ENCODE measurements at places on chromosomes 7 and 10.

GRCh38 chr7:48350515-48350914 lies 179.3 kb downstream of the ABCA13 start:
- DNase-seq = no peak

DNA sequence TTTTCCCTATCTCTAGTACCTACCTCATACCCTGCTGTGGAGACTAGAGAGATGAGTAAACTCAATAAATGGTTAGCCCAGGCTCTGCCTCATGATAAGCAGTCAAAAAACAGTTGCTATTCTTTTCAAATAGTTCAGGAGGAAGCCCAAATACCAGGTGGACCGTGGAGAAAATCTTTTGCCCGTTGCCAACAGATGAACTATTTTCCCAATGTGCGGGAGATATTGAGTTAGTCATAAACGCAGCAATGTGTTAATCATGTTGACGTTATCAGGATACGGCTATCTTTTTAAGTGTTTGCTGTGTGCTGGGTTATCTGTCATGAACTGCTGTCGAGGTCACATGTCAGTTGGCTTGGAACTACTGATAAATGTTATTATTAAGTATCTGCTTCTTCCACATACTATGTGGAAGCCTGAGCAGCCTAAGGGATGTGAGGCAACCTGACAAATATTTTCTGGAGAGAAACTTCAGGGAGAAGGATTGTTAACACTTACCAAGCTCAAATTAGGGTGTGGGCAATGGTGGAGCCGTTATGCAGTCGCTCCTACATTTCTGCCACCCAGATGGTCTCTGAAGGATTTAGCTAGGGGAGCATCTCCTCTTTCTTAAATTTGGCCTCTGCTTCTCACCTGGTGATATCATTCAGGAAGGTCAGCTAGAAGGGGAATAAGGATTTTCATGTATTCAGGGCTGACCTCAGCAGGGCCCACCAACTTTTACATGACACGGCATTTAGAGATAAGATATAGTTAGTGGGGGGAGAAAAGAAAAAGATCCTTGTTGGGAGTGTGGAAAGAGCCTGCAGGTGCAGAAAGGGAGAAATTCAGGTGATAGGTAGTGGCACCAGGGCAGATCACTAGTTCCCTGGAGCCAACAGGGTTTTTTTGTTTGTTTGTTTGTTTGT lies 33.5 kb upstream of the SLC26A3 start:
- peak; percentile 12 for DNase-seq

DNA sequence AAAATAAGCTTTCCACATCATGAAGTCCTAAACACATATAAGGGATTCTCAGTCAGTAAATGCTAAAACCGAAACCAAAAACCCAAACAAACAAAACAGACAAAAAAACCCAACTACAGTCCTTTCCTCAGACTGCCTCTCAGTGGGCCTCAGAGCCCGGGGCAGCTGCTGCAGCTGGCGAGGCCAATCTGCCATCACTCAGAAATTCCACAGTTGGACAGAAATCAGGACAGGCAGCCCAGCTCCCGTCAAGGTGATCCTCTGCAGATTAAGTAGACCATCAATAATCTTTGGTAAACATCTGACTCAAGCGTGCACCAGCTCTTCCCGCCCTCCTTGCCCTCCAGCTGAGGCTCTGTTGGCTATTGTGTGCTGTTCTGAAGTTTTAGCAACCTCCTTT lies 142.2 kb downstream of the ATXN7L1 start:
- peak; percentile 7 for DNase-seq

GRCh38 chr10:60618861-60619260 lies 159.4 kb upstream of the CDK1 start:
- DNase-seq = no peak

DNA sequence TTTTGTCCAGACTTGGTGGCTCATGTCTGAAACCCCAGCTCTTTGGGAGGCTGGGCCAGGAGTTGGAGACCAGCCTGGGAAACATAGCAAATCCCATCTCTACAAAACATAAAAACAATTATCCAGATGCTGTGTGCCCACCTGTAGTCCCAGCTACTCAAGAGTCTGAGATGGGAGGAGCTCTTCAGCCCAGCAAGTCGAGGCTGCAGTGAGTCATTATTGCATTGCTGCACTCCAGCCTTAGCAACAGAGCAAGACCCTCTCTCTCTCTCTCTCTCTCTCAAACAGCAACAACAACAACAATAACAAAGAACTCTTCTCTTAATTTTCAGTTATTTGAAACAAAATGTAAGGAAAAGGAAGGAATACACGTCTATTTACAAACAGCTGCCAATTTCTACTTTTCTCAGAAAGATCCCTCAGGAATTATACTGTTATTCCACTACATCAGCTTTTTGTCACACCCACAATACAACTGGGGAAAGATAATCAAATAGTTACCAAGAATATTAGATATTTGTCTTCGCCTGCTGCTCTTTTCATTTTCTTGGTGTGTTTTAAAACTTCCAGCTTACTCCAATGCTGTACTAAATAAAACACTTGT lies 5.1 kb upstream of the TSPAN12 start:
- peak; percentile 8 for DNase-seq

- no peak for DNase-seq
Observed at GRCh38 chr10:5752301-5752871, 60.8 kb downstream of the GDI2 start.

GRCh38 chr10:30037620-30038336 lies 21.6 kb downstream of the JCAD start:
- no peak for DNase-seq

DNA sequence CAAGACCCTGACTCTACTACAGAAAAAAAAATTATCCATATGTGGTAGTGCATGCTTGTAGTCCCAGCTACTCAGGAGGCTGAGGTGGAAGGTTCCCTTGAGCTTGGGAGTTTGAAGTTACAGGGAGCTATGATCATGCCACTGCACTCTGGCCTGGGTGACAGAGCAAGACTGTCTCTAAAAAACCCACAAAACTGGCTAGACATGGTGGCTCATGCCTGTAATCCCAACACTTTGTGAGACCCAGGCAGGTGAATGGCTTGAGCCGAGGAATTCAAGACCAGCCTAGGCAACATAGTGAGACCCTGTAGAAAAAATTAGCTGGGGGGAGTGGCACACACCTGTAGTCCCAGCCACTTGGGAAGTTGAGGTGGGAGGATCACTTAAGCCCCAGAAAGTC lies 32.9 kb upstream of the CHST3 start:
- no peak for DNase-seq

- peak; percentile 22 for DNase-seq
Observed at GRCh38 chr10:92239600-92240288, 51.1 kb downstream of the CPEB3 start.

DNA sequence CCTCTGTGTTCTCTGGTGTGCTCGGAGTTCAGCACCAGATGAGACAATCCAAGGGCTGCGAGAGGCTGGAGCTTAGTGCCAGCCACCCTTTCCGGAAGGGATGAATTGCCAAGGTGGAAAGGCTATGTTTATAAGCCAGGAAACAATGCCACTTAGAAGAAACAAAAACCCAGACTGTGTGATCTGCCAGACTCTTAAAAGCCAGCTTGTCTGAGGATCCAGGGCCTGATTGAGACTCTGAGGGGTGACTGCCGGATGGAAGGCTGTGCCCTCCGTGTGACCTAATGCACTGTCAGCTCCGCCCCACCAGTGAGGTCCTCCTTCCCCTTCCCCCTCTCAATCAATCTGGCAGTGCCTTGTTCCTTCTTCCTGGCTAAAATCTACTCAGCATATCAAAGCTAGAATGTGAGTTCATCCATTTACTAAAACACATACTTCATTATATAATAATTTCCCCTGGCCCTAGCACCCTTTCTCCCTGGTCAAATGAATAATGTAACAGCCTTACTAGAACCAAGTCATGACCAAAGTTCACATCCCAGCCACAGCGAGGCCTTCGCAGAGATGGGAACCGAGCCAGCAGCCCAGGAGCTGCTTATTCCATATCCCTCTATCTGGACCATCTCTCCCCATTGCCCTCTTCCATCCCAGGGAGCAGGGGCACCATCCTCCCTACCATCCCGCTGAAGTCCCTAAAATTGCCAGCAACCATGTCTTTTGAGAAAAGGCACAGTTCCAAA lies 25.5 kb downstream of the FAM107B start:
- DNase-seq = no peak

DNA sequence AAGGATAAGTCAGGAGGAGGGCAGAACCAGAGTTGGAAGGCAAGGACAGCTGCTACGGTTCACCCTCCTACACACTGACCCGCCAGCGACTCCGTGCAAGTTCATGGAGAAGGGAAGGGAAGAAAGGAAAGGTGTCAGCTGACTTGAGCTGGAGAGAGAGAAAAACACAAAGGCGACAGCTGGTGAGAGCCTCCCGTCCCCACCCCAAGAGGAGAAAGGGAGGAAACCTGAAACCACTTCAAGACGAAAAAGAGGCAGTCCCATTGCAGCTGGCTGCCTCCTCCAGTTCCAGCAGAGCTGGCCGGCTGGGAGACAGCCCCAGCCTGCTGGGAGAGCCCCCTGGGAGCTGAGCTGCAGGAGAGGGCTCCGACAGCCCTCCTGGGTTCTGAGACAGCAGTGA lies 75.2 kb downstream of the PARD3 start:
- DNase-seq = peak; percentile 94

GRCh38 chr7:151062399-151063211 lies 3.2 kb downstream of the SLC4A2 start:
- DNase-seq = peak; percentile 88
